ENCODE measurements at places on chromosomes 2 and 18. TPM values are rescaled to one million over a fixed set of nuclear protein-coding genes. Genes with fewer than 3 reads are reported as not detected.

REG3A gene
- not detected for total RNA-seq

SRD5A2 gene
- not detected for total RNA-seq

DNAH6 gene
- 0.12 TPM for total RNA-seq

CXCR1 gene
- not detected for total RNA-seq

GPR35 gene
- total RNA-seq = 0.55 TPM

WBP1 gene
- 41.9 TPM for total RNA-seq

SS18 gene
- 108 TPM for total RNA-seq

FOXD4L1 gene
- total RNA-seq = 0.12 TPM

OR6B3 gene
- not detected for total RNA-seq

CYS1 gene
- 1.5 TPM for total RNA-seq

UGT1A5 gene
- total RNA-seq = not detected

SLC1A4 gene
- 21.9 TPM for total RNA-seq

LINC00305 gene
- not detected for total RNA-seq

NT5DC4 gene
- total RNA-seq = 0.11 TPM

DNAJC5G gene
- not detected for total RNA-seq

LYG1 gene
- 0.22 TPM for total RNA-seq

LCT gene
- under 0.01 TPM for total RNA-seq

HOXD3 gene
- 0.33 TPM for total RNA-seq

KIF5C gene
- total RNA-seq = 0.66 TPM

SERPINB4 gene
- not detected for total RNA-seq

AGXT gene
- under 0.01 TPM for total RNA-seq

UGT1A3 gene
- total RNA-seq = not detected

SLC40A1 gene
- 9.5 TPM for total RNA-seq

ABCG8 gene
- not detected for total RNA-seq

PRKD3 gene
- total RNA-seq = 80.0 TPM

SP9 gene
- not detected for total RNA-seq

VWA3B gene
- not detected for total RNA-seq

REG1B gene
- total RNA-seq = not detected

ICOS gene
- not detected for total RNA-seq

DAPL1 gene
- total RNA-seq = not detected

ANKRD30BL gene
- total RNA-seq = not detected

ACTR1B gene
- 93.2 TPM for total RNA-seq

XDH gene
- under 0.01 TPM for total RNA-seq

TTC21B gene
- total RNA-seq = 31.0 TPM

PREB gene
- 46.4 TPM for total RNA-seq

ACTG2 gene
- total RNA-seq = 2.9 TPM

IL1RL1 gene
- 0.77 TPM for total RNA-seq

COL5A2 gene
- 440 TPM for total RNA-seq

CNDP1 gene
- total RNA-seq = not detected

DCTN1 gene
- 196 TPM for total RNA-seq

CAD gene
- 45.9 TPM for total RNA-seq

DDX18 gene
- 57.7 TPM for total RNA-seq

FZD7 gene
- total RNA-seq = 33.4 TPM

HRH4 gene
- 0.12 TPM for total RNA-seq

TMEM198 gene
- total RNA-seq = 0.77 TPM

DOK6 gene
- total RNA-seq = 1.2 TPM

COLEC12 gene
- total RNA-seq = 13.2 TPM

SERPINB13 gene
- total RNA-seq = not detected

NXPH2 gene
- not detected for total RNA-seq

DSG1 gene
- not detected for total RNA-seq

KYNU gene
- total RNA-seq = 16.6 TPM

Measured in uterine smooth muscle cell (primary cell).